ENCODE measurements at places on chromosomes 11 and 22.
A peak's percentile ranks its signal among the peaks of the same experiment; 100 is the strongest.

GRCh38 chr11:44868021-44868420 lies 82.7 kb downstream of the TP53I11 start:
- no peak for DNase-seq

GRCh38 chr11:69985641-69986439 lies 92.3 kb upstream of the ANO1 start:
- no peak for DNase-seq

- DNase-seq, result no peak
These were observed 272.1 kb downstream of the BRD1 start for GRCh38 chr22:49555526-49555925.

DNA sequence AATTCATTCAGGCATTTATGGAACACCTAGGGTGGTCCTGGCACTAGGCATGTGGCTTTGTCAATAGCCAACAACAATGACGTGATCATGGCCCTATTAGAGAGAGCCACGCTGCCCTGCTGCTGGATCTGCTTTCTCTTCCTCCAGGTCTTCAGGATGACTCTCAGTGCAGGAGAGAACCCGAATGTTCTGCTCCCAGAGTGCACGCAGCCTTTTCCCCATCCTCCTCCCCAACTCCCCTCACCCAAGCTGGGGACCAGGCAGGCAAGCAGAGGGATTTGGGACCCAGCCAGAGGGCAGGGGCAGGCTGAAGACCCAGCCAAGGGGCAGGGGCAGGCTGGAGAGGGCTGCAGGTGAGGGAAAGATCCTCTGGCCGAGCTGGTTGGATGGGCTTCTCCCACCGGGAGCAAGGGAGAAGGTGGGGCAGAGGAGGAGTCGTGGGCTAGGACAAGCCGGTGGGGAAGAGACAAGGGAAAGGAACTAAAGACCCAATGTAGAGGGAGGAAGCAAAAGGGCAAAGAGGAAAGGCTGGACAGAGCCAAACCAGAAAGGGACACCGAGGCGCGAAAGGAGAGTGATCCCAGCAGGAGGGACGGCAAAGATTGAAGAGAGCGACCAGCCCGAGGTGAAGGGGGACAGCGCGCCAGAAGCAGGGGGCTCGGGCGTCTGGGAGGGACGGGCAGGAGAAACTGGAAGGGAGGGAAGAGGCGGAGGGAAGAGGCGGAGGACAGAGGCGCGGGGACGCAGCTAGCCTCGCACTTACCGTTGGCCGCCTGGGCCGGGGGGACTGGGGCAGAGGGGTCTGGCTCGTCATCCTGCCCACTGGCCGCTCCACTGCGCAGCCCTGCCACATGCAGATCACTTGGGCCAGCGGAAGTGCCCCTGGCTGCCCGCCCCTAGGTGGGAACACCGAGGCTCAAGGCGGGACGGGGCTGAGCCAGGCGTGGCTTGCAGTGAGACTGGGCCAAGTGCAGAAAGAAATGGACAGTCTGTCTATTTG lies at the start of gene KCTD14:
Gene KCTD14 (minus strand): TSS at position 880 of the 1,000 bp plus-strand sequence. CDS start 27 bp downstream, at position 853.
- DNase-seq, result no peak

DNA sequence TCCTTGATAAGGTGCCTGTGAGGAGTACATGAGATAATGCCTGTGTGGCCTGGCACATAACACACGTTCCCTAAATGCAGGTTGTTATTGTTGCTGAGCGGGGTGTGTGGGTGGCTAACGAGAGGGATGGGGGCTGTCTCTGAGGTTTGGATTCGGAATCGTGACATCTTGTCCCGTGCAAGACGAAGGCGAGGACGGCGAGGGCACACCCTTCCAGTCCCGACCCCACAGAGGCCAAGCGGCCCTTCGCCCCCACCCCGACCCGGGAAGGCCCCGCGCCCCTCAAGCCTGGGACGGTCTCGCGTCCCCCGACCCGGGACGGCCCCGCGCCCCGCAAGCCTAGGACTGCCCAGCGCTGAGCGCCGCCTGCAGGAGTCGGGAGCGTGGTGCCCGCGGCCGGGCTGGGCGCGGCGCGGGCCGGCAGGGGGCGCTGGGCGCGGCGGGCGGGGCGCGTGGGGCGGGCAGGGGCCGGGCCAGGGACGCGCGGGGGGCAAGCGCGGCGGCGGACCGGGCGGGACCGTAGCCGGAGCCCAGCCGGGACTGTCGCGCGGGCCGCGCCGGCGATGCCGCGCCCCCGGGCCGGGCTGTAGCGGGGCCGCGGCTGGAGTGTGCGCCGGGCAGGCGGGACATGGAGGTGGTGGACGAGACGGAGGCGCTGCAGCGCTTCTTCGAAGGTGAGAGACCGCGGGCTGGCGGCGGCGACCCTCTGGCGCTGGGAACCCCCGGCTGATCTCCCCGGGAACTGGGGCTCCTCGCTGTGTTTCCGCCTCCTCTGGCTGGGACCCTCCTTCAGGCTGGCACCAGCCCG lies at the start of gene MYRF:
Gene MYRF (plus strand): TSS at position 520 of the 808 bp plus-strand sequence. CDS start 109 bp downstream, at position 629.
- DNase-seq, result peak; percentile 14

DNA sequence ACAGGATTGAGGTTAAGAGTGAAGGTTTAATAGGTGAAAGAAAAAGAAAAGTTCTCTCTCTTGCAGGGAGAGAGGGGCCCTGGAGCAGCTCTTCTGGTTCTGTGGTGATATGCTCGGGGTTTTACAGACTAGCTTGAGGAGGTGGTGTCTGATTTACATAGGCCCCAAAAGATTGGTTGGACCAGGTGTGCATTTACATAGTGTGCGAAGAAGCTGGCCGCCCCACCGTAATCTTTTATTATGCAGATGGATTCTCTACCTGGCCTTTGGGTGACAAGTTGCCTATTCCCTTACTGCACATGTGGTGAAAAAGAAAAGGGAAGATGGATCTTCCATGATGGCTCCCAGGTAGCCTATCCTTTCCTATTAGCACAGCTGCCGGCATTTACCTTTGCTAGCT lies 219.9 kb upstream of the GRIA4 start:
- peak; percentile 39 for DNase-seq

DNA sequence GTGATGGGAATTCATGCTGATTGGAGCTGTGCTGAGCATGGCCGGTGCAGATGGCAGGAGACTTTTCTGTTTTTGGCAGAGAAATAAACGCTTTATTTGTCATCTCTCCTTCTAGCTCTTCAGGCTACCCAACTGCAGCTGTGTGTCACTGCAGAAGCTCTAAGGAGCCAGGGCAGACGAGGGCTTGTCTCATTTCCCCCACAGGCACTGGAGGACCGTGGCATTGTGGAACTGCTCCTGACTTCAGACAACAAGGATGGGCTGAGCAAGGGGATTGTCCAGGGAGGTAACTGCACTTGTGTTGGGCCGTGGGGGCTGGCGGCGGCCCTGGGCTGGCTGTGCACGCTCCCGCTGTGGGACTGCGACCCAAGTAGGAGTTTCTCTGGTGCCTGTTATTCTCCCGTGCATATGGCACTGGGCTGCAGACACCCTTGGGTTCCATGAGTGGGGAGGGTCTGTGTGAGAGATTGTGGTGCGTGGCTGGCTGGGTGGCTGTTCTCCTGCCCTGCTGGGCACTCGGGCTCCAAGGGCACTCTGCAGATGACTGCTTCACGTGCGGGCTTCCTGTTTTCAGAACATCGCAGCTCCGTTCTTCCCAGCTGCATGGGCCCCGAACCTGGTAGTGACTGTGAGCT lies 27.2 kb downstream of the GLB1L2 start:
- no peak for DNase-seq

GRCh38 chr11:122811721-122812120 lies 26.6 kb upstream of the CRTAM start:
- DNase-seq, result no peak

GRCh38 chr11:119531056-119531455 lies 108.1 kb upstream of the THY1 start:
- no peak for DNase-seq

- no peak for DNase-seq
These were observed 128.2 kb upstream of the FIBIN start for GRCh38 chr11:26865703-26866102.

DNA sequence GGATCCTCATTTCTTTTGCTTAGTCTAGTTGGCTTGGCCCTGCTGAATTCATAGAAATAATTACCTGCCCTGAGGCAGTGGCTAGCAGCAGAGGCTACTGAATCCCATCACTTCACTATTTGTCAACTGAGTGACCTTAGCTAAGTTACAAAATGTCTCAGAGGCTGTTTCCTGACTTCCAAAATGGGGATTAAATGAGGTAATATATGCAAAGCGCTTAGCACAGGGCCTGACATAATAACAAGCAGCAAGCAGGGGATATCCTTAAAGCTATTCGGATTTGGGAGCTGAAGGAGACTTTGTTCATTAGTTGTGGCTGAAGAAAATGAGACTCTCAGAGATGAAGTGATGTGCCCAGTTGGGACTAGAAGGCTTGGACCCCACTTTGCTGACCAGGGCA lies 2.8 kb downstream of the NRGN start:
- DNase-seq, result no peak

GRCh38 chr11:67354075-67355022 lies 1.0 kb upstream of the POLD4 start:
- no peak for DNase-seq
